ENCODE measurements at places on chromosomes 3 and 15.

- H3K27ac ChIP-seq = no peak overlapping the region
- H3K27me3 ChIP-seq = no peaks in the 10 kb centered on the region
- peaks cover 50% of the 10 kb centered on the region for H3K36me3 ChIP-seq
- DNase-seq = peak; percentile 45
- no peaks in the 10 kb centered on the region for H3K4me1 ChIP-seq
Observed at GRCh38 chr3:37519661-37520060, 342.0 kb upstream of the CTDSPL start.

DNA sequence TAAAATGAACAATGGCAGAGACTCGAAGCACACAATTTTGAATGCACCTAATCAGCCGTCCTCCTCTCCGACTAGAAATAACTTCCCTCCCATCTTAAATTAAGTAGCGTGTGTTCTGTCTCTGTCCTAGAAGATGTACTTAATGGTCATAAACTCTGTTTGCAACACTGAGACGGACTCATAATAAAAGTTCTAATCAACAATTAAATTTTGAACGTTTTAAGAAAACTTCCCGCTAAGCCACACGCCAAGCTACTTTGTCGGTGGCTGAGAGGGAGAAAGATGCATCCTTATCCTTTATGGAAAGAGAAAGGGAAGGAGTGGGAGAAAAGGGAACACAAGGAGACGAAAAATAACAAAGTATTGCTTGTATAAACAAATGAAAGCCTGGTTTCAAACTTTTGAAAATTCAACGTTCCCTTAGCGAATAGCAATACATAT lies 989 bp downstream of the GNB4 start:
- H3K27ac ChIP-seq = peak overlapping the region; percentile 93
- no peak for DNase-seq
- no peaks in the 10 kb centered on the region for H3K36me3 ChIP-seq
- peaks cover 21% of the 10 kb centered on the region for H3K4me1 ChIP-seq
- H3K4me3 ChIP-seq = peak overlapping the region; percentile 75
- no peaks in the 10 kb centered on the region for H3K27me3 ChIP-seq

GRCh38 chr15:37791693-37792092 lies 142.7 kb upstream of the TMCO5A start:
- no peaks in the 10 kb centered on the region for H3K4me1 ChIP-seq
- H3K36me3 ChIP-seq = no peaks in the 10 kb centered on the region
- no peak overlapping the region for H3K4me3 ChIP-seq
- H3K27me3 ChIP-seq = no peaks in the 10 kb centered on the region
- H3K27ac ChIP-seq = no peak overlapping the region

GRCh38 chr3:67123914-67124313 lies 125.8 kb downstream of the KBTBD8 start:
- no peak overlapping the region for H3K27ac ChIP-seq
- no peaks in the 10 kb centered on the region for H3K4me1 ChIP-seq
- no peak overlapping the region for H3K4me3 ChIP-seq
- H3K27me3 ChIP-seq = no peaks in the 10 kb centered on the region
- no peak for DNase-seq

DNA sequence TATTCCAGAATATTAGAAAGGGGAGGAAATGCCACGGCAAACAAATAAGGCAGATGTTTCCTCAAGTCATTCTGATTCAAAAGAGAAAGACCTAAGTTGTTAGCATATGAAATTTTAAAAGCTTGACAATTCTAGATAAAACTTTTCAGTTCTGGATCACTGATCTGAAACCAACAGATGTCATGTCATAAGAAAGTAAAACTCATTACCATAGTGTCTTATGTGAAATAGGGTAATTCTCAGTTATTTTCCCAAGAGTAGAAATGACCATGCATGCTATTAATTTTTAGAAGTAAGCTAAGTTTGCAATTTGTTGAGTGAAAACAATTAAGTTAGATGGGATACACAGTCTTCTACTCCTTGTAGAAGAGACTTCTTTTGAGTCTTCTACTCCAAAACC lies 630.3 kb downstream of the NAALADL2 start:
- no peaks in the 10 kb centered on the region for H3K36me3 ChIP-seq
- no peaks in the 10 kb centered on the region for H3K4me1 ChIP-seq
- DNase-seq = no peak
- no peak overlapping the region for H3K4me3 ChIP-seq
- no peaks in the 10 kb centered on the region for H3K27me3 ChIP-seq
- no peak overlapping the region for H3K27ac ChIP-seq

DNA sequence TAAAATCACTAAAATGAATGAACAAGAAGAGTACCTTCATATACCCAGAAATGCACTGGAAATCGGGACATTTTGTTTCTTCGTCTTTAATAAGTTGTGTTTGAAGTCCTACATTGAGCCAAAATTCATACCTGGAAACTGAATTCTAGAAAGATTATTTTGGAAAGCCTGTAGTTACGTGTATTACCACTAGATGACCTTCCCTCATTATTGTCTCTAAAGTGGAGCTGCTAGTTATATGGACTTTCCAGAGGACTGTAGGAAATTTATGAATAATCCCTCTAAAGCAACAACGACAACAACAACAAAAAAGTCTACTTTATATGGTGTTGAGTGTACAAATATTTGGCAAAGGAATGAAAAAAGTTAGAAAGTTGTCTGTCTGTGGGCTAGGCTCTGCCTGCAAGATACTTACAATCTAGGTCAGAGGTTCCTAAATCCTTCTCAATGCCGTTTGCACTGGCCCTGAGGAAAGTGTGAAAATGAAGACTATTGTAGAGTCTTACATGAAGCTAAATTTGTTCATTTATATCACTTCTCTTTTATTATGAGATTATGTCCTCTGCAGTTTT lies 234.8 kb upstream of the NR2E3 start:
- no peaks in the 10 kb centered on the region for H3K27me3 ChIP-seq
- no peaks in the 10 kb centered on the region for H3K4me1 ChIP-seq
- H3K36me3 ChIP-seq = no peaks in the 10 kb centered on the region
- no peak overlapping the region for H3K4me3 ChIP-seq

- H3K27me3 ChIP-seq = no peaks in the 10 kb centered on the region
- no peak overlapping the region for H3K27ac ChIP-seq
- H3K4me1 ChIP-seq = no peaks in the 10 kb centered on the region
- DNase-seq = no peak
- no peak overlapping the region for H3K4me3 ChIP-seq
- H3K36me3 ChIP-seq = no peaks in the 10 kb centered on the region
Observed at GRCh38 chr3:89787485-89787884, 680.1 kb downstream of the EPHA3 start.

- no peak overlapping the region for H3K4me3 ChIP-seq
- H3K36me3 ChIP-seq = peaks cover 3% of the 10 kb centered on the region
- no peaks in the 10 kb centered on the region for H3K4me1 ChIP-seq
- no peak for DNase-seq
- no peaks in the 10 kb centered on the region for H3K27me3 ChIP-seq
- H3K27ac ChIP-seq = no peak overlapping the region
Observed at GRCh38 chr3:122586098-122586497, 8.6 kb downstream of the PARP15 start.

DNA sequence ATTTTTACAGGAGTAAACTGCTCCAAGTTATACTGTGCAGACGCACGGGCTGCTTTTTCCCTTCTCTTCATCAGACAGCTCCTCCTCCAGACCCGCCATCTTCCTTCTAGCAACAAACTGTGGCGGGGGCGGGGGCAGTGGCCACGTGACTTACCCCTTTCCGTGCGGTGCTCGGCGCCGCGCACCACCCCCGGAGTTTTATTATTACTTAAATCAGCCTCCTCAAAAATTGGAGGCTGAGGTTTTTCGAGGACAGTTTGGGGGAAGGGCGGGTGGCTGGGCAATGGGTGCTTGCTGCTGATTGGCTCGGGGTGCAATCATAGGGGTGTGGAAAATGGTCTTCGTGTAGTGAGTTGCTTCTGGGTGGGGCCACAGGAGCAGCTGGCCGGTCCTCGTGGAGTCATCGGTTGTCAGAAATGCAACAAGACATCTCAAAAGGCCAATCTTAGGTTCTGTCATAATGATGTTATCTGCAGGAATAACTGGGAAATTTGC lies 77.1 kb upstream of the MFGE8 start:
- DNase-seq = no peak
- no peaks in the 10 kb centered on the region for H3K4me1 ChIP-seq
- H3K36me3 ChIP-seq = no peaks in the 10 kb centered on the region
- no peak overlapping the region for H3K4me3 ChIP-seq
- H3K27ac ChIP-seq = no peak overlapping the region
- H3K27me3 ChIP-seq = no peaks in the 10 kb centered on the region

DNA sequence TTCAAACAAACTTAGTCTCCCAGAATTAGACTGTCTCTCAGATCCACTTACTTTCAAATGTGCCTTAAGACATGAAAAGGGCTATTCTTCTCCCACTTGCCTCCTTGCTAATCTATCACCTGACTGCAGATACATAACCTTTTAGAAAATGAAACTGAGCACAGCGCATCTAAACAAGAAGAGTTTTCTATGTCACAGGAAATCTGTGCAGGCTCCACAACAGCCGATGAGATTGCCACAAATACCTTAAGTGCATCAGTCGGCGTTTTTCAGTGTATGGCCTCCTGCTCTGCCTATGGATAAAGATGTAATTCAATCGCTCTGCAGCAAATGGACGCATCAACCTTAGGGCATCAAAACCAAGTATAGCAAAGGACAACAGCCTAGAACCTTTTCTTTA lies 544.2 kb downstream of the FOXP1 start:
- H3K4me3 ChIP-seq = no peak overlapping the region
- H3K4me1 ChIP-seq = no peaks in the 10 kb centered on the region
- H3K27ac ChIP-seq = no peak overlapping the region
- peaks cover 59% of the 10 kb centered on the region for H3K36me3 ChIP-seq

DNA sequence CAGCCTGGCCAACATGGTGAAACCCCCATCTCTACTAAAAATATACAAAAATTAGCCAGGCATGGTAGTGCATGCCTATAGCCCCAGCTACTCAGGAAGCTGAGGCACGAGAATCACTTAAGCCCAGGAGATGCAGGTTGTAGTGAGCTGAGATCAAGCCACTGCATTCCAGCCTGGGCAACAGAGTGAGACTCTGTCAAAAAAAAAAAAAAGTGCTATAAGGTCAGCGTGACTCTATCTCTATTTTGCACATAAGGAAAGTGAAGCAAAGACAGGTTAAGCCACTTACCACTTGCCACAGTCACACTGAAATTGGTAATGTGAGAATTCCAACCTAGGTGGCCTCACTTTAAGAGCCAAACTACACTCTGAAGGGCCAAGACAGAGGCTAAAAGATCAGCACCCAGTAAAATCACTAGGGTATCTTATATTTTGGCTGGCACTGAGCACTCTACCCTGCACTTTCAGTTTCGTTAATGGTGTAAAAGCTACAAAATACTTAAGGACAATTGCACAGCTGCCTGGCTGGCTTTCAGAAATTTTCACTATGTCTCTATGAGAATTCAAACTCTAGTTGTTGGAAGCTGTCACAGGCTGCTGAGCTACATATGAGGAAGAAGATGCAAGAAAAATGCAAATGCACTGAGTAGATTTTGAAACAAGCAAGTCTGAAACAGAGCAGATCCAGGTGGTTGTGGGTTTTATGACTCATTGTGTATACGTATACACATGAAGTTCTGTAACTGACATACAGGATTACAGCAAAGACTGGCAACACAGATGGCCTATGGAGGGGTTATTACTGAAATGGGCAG lies 32.7 kb downstream of the TRANK1 start:
- H3K4me1 ChIP-seq = no peaks in the 10 kb centered on the region
- no peak for DNase-seq
- H3K36me3 ChIP-seq = no peaks in the 10 kb centered on the region
- no peaks in the 10 kb centered on the region for H3K27me3 ChIP-seq
